ENCODE measurements at places on chromosomes 5 and 9. TPM values are rescaled to one million over a fixed set of nuclear protein-coding genes. Genes with fewer than 3 reads are reported as not detected.

The NUTM2G gene
- total RNA-seq: not detected

The MAMDC2 gene
- total RNA-seq: 8.5 TPM

The TTC23L gene
- total RNA-seq: 0.19 TPM

The NRG2 gene
- 0.96 TPM for total RNA-seq

The INSL6 gene
- not detected for total RNA-seq

The KYAT1 gene
- 9.5 TPM for total RNA-seq

The SLC28A3 gene
- total RNA-seq: not detected

The LHX6 gene
- total RNA-seq: 10.1 TPM

The PTGES gene
- total RNA-seq: 0.33 TPM

The HRH2 gene
- total RNA-seq: under 0.01 TPM

The C1QTNF3 gene
- total RNA-seq: 2.1 TPM

The PDGFRB gene
- total RNA-seq: 1.3 TPM

The DEPDC1B gene
- 7.2 TPM for total RNA-seq

The TEK gene
- total RNA-seq: 89.3 TPM

The PCDHGA8 gene
- 2.9 TPM for total RNA-seq

The EIF4EBP3 gene
- total RNA-seq: 0.38 TPM

The CBY3 gene
- total RNA-seq: not detected

The IL4 gene
- total RNA-seq: not detected

The TAS2R1 gene
- total RNA-seq: not detected

The VAV2 gene
- 16.2 TPM for total RNA-seq
